ENCODE measurements at places on chromosomes 6 and 20.

DNA sequence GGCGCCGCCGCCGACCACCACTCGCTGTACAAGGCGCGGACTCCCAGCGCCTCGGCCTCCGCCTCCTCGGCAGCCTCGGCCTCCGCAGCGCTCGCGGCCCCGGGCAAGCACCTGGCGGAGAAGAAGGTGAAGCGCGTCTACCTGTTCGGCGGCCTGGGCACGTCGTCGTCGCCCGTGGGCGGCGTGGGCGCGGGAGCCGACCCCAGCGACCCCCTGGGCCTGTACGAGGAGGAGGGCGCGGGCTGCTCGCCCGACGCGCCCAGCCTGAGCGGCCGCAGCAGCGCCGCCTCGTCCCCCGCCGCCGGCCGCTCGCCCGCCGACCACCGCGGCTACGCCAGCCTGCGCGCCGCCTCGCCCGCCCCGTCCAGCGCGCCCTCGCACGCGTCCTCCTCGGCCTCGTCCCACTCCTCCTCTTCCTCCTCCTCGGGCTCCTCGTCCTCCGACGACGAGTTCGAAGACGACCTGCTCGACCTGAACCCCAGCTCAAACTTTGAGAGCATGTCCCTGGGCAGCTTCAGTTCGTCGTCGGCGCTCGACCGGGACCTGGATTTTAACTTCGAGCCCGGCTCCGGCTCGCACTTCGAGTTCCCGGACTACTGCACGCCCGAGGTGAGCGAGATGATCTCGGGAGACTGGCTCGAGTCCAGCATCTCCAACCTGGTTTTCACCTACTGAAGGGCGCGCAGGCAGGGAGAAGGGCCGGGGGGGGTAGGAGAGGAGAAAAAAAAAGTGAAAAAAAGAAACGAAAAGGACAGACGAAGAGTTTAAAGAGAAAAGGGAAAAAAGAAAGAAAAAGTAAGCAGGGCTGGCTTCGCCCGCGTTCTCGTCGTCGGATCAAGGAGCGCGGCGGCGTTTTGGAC is 2.0 kb downstream of the SOX4 start:
- DNase-seq = peak; percentile 67

- DNase-seq = no peak
These were observed 36.8 kb downstream of the BCAS4 start for GRCh38 chr20:50831622-50832021.

DNA sequence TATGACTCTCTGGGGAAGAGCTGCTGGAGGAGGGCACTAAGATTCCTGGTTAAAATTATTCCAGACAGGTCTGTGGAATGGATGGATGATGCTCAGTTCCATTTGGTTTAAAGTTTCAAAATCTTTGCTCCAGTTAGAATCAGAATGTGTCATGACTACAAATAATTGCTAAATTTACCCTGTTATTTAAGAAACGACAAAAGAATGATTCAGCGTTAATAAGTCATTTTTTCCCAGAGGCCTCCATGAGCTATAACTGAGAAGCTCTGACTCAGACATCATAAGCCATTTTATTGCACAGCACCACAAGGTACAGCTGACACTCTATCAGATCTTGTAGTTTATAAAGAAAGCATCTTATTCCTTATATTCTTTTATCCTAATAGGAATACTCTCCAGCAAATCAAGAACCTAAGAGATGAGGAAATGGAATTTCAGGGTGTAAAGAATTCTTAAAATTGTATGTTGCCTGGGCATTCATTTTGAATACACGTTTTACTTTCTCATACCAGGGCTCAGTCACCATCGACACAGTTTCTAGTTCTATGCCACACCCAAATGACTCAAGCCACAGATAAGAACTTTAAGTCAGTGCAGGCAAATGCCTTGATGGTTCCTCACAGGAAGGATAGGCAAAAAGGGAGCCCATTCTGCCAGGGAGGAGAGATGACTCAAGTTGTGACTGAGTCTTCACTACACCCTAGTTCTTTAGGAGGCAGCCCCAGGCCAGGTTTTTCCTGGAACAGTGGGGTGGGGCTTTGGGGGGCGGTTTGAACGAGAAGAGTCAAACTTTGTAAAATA is 636.0 kb downstream of the MMUT start:
- DNase-seq = peak; percentile 50

DNA sequence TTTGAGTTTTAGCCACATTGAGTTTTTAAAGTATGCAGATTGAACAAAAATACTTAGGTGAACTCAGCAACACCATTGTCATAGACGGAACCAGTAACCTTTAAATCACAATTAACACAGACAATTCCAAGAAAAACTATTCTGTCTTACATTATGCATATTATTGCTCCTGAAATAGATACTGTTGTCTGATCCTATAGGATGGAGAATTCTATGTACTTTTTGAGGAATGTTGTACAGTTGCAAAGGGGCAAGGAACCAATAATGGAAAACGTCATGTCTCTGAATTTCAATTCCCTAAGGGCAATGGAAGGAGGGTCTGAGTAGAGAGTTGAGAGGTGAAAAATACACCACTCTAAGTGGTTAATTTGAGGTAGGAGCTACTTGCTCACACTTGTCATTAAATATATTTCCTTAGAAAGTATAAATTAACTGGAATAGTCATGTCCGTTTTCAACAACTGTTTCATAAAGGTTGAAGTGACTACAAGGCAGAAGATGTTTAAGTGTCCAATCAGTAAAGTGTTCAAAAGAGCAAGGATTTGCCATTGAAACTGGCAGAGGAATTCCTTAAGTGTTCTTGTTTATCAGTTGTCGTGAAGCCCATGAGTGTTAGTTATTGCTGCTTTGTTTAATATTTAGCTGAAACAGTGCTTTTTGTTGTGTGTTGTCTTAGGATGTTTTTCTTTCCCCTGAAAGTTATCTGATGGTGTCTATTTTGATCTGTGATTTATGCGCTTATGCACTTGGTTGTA is 1.3 kb downstream of the NKAIN2 start:
- no peak for DNase-seq

Data from Peyer's patch (tissue), 4 donors.